ENCODE measurements at places on chromosomes 13 and 19.

DNA sequence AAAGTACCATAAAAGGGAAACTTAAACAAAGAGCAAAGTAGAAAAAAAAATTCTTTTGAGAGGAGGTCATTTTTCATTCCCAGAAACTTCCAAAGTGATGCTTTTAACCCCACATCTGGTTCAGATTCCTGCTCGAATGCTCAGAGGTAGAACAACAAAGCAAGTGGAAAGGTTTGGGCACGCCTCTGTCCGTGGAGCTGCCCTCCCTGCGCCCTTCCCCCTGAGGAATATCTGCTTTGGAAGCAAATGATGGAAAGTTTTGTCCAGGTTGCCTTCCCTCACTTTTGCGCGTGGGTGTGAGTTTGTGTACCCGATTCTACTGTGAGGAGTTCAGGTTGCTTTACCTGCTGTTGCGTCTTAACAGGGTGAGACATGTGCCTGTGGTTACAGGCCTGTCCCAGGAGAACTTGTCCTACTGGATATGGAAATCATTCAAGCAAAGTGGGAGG, 110.2 kb downstream of the KLF5 start:
- DNase-seq = no peak

GRCh38 chr13:73138276-73138637, 79.5 kb downstream of the KLF5 start:
- DNase-seq = no peak

GRCh38 chr13:28659621-28659970, 666 bp downstream of the POMP start:
- DNase-seq = peak; percentile 59

GRCh38 chr13:48155848-48156247, 60.9 kb upstream of the MED4 start:
- DNase-seq = peak; percentile 82

- DNase-seq = no peak
Observed at GRCh38 chr13:30156270-30156669, 151.1 kb downstream of the KATNAL1 start.

Measured in CD4-positive, alpha-beta T cell treated with Interleukin-21 for 1 hour (primary cell).